ENCODE measurements at places on chromosomes 11 and 22.

GRCh38 chr11:11178671-11179638 lies 174.1 kb downstream of the CSNK2A3 start:
- DNase-seq, result no peak

DNA sequence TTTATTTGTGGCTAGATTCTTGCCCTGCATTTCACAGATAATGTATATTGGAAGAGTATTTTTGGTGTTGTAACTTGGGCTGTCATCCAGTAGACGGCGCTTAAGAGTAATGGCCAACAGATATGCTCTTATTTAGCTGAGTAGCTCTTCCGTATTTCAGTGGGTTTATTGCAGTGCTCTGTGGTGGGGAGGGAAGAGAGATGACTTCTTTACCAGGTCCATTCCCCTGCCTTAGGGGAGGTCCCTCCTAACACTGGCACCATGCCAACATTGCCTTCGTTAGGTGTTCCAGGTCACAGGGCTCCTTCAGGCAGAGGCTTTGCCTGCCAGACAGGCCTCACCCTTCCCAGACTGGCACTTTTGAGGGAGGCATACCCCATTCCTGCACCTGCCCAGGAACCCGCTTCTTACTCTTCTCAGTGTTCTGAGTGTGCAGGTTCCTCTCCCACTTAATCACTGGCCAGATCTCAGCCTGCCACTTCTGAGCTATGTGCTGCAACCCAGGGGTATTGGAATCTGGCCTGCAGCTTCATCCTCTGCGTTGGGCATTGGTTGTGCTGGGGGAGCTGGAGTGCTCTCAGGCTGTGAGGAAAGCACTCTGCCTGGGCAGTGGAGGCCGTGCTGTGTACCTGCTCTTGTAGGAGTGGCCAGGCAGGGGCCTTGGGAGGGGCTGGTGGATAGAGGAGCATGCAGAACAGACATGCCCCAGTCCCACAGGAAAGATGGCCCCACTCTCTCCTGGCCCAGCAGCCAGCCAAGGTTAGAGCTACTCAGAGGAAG lies 29.4 kb upstream of the SLN start:
- no peak for DNase-seq

DNA sequence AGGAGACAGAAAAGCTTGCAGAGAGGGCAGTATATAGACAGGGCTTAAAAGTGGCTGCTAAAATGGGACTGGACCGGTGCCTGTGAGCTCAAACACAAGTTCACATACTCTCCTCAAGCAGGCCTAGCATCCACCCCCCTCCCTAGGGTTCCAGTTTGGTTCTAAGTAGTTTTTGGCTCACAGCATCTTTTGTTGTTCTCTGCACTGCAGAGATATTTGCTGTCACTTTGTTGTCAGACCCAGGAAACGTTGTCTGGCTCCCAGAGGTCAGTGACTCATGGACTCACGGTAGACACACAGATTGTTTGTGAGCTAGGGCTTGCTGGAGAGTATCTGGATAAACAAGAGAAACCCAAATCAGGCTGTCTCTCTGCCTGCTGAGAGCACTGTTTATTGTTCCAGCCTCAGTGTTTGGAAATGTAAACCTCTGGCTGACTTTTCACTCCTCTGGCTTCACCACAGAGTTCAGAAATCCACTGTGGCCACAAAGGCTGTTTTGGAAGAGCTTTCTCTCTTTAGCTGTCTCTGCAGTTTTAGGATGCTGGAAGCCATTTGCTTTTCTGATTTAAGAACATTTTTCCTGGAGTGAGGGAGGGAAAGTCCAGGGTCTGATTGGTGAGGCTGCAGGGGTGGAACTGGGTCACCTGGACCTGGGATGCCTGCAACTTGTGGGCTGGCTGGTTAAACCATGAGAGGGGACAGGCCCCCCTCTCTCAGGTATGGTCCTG lies 303.7 kb upstream of the PLET1 start:
- DNase-seq, result no peak

DNA sequence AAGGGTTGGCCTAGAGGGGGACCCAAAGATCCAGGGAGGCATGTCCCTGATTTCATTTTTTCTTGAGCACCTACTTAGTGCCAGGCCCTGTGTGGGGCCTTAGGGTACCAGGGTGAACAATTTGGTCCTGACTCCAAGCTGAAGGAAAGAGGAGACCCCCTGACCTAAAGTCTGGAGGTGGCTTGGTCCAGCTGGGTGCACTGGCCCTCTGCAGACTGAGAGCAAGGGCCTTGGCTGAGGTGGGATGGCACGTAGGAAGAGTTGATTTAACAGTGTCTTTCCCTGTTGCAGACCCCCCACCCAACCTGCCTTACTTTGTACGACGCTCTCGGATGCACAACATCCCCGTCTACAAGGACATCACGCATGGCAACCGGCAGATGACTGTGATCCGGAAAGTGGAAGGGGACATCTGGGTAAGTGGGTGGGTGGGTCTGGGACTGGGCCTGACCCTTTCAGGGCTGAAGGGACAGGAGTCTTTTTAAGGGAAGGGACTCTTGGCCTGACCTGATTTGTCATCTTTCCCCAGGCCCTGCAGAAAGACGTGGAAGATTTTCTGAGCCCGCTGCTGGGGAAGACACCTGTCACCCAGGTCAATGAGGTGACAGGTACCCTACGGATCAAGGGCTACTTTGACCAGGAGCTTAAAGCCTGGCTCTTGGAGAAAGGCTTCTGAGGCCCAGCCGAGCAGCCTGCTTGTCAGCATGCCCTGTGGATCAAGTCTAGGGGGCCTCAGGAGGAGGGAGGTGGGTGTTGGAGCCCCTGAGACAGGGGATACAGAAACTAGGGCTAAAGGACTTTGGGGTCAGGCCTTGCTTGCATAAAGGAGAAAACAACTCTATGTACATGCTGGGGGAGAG lies 3.3 kb downstream of the MRPL49 start:
- no peak for DNase-seq

DNA sequence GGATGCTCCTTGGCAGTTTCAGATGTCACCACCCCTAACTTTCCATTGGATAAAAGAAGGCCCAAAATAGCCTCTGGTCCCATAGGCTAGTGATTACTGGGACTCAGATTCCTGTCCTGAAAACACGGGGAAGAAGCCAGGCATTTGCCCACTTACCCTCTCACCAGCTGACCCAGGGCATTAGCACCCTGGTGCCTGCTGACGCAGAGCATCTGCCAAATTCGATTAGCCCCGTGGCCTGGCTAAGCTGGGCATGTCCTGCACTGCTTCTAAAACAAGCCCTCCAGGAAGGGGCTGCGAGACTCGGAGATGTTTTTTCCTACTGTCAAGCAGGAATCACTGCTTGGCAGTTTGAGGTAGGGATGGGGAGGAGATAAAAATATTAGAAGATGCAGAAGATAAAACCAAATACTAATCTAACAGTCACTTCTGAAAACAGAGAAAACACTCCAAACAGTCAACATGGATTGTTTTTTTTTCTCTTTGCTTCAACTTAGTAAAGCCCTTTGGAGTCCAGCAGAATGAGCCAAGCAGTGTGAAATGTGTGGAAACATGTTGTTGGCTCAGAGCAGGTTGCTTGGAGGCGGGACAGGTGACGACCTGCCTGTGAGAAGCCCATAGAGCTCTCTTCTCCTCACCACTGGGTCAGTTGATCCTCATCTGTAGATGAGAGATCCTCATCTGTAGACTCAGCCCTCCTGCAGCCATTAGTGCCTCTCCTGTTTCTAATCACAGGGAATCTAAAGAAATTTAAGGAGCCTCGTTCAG lies 54.0 kb downstream of the BDNF start:
- DNase-seq, result no peak

GRCh38 chr22:22941831-22942510 lies 54.4 kb downstream of the IGLL5 start:
- DNase-seq, result no peak

- no peak for DNase-seq
These were observed 2.0 kb upstream of the OR52B4 start for GRCh38 chr11:4370166-4370565.

GRCh38 chr11:99920956-99921355 lies 766.1 kb upstream of the ARHGAP42 start:
- no peak for DNase-seq

DNA sequence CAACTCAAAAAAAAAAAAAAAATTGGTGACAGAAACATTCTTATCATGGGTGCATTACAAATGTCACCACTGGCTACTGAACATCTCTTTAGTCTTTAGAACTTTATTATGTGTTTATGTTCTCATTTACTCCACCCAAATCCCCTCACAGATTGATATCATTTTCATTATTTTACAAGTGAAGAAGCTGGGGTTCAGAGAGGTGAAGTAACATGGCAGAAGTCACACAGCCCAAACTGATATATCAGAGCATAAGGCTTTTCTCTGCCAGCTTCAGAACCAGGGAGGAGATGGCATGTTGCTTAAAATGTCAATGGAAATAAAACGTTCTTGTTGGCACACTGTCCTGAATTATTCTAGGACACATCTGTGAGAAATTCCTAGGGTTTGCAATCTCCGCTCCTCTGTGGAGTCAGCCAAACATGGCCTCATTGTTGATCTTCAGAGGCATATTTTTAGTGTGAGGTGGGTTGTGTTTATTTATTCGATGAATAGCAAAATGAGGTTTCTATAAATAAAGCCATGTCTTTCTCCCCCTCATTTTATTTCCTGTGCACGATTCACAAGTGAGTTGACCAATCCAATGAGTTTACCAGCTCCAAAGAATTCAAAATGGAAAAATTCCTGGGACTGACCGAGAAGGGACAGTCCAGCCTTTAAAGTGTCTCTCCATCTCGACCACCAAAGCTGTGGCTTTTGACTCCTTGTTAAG lies 72.9 kb upstream of the ANO1 start:
- DNase-seq, result no peak

- DNase-seq, result no peak
These were observed 56.8 kb downstream of the GUCY1A2 start for GRCh38 chr11:106961518-106961917.

DNA sequence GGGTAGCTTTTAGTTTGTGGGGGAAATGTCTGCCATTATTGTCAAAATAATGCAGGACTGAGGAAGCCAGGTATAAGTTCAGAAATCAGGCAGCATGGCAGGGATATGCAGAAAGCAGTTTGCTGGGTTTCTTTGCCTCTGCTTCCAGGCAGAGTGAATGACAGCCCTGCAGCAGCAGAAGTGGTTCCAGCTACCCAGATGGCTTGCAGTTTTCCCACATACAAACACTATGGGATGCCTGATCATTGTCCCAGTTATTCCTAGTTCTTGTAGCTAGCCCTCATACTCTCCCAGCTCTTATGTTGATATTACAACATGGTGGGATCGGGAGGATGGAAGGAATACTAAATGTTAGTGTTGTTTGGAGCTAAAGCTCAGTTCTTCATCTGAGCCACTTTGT lies 2.8 kb upstream of the DIXDC1 start:
- no peak for DNase-seq

DNA sequence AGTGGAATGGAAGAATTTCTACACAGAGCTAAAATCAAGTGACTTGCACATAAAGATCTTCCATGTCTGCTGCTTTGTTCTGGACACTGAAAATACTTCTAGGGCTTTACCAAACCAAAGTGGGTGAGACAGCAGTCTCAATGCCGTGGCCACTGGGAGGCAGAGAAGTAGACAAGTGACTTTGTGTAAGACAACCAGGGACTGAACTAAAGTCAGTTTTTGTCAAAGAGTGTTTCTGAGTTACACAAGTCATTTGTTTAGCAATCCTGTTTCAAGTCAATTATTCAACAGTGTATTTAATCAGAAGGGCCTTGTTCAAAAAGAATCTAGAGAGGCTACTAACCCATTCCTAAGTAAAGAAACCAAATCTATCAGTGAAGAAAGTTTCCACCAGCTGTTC lies 46.6 kb downstream of the TCP11L1 start:
- DNase-seq, result no peak

- DNase-seq, result peak; percentile 23
These were observed 634 bp downstream of the TIMM8B start for GRCh38 chr11:112085822-112086421.

- DNase-seq, result no peak
These were observed 38.6 kb downstream of the CEP164 start for GRCh38 chr11:117366248-117366647.

GRCh38 chr11:76824980-76825725 lies 35.6 kb upstream of the ACER3 start:
- no peak for DNase-seq

- DNase-seq, result no peak
These were observed 4.0 kb upstream of the FCHSD2 start for GRCh38 chr11:73145986-73146575.

DNA sequence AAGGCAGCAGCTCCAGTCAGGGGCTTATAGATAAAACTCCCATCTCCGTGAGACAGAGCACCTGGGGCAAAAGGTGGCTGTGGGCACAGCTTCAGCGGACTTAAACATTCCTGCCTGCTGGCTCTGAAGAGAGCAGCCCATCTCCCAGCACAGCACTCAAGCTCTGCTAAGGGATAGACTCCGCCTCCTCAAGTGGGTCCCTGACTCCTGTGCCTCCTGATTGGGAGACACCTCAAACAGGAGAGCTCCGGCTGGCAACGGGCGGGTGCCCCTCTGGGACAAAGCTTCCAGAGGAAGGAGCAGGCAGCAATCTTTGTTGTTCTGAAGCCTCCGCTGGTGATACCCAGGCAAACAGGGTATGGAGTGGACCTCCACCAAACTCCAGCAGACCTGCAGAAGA lies 279.4 kb downstream of the LARGE1 start:
- DNase-seq, result no peak

DNA sequence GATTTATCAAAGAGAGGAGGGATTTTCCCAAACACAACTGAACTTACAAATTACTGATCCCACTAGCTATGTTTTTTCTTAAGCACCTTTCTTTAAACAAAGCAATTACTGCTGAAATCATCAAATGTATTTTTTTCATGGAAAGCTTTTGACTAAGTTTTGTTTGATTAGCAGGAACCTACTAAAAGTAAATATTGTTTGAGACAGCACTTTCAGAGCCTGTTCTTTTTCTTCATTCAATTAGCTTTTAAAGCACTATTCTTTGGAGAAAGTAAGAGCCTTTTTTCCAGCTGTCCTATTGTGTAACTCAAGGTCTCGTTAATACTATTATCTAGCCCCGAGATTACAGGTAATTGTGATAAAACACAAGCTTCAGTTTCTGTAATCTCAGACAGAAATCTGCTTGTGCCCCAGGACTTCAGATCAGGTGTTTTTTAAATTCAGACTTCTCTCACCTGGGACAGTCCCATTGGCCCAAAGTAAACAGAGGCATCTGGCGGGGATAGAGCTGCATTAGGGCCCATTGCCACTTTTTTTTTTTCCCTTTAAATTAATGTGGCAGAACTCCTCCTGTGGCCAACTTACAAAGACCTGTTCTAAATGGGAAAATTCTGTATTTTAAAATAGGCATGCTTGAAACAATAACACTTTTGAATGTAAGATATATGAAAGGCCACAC lies 11.0 kb downstream of the CSTPP1 start:
- no peak for DNase-seq

- DNase-seq, result no peak
These were observed 116.9 kb downstream of the SIK3 start for GRCh38 chr11:116981266-116981885.

GRCh38 chr11:73163638-73164174 lies 21.6 kb upstream of the FCHSD2 start:
- no peak for DNase-seq

Data from stimulated activated CD8-positive, alpha-beta memory T cell treated with anti-CD3 and anti-CD28 coated beads, Interleukin-2, amount 100 ng/mL, for 48 hours (primary cell).